ENCODE measurements at places on chromosomes 3 and 15.

- peak; percentile 7 for DNase-seq
These were observed 922 bp downstream of the RAB11A start for GRCh38 chr15:65869954-65870871.

DNA sequence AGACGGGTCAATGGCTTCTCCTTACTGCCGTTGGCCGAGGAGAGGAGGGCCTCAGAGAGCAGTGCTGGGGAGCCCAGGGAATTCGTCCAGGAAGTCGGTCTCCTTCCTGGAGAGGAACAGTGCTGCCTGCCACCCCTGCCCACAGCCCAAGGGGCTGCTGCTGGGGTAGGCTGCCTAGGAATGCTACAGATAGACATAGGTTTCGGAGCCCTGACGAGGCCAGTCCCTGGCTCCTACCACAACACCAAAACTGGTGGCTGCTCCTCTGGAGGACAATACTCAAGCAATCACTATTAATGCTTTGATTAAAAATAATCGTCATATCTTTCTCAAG lies 30.5 kb downstream of the ANP32A start:
- DNase-seq: no peak

DNA sequence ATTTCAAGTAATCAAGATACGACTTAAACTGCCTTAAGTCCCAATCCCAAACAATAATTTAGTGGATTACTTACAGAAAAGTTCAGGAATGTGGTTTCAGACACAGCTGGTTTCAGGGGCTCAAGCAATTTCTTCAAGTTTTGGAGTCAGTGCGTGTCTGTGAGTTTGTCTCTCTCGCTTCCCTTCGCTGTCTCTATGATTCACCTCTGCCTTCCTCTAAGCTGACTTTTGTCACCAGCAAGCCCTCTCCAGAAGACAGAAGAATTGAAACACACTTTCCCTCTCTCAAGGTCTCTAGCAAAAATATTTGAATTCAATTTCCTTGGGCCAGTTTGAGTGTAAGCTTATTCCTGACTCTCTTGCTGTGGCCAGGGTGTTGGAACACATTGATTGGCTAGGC lies 392.4 kb downstream of the EDEM1 start:
- DNase-seq: no peak

DNA sequence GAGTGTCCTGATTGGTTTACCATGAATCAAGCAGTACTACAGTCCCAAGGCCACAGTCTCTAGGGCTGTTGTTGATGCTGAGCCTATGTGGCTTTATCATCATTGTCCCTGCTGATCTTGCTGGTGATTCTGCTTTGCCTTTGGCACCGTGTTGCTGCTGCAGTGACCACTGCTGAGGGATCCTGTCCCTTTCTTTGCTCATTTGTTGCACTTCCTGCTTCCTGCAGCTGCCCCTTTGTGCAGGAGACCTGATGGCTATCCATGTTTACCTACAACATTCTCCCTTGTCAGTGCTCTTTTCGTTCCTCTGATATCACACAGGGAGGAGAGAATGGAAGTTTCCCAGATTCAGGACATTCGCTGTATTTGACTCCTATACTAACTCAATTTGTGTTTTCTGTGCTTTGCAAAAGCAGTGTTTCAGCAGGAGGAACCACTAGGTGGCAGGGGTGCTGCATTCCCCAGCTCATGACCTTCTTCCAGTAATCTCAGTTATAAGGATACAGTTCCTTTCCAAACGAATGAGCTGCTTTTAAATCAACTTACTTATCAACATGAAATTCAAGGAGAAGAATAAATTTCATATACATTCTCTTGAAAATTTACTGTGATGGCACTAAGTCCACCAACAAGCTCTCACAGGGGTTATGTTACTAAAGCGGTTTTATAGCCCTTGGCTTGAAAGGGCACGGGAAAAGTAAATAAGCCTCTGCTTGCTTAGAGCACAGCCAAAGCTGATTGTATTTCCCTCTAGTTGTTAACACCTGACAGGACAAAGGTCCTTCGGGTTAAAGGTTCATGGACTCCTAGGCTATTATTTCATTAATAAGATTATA lies 9.7 kb upstream of the THUMPD3 start:
- peak; percentile 46 for DNase-seq

- DNase-seq: no peak
These were observed 46.2 kb downstream of the KBTBD8 start for GRCh38 chr3:67044295-67044694.

- DNase-seq: no peak
These were observed 12.0 kb upstream of the GRIP2 start for GRCh38 chr3:14552041-14552648.

DNA sequence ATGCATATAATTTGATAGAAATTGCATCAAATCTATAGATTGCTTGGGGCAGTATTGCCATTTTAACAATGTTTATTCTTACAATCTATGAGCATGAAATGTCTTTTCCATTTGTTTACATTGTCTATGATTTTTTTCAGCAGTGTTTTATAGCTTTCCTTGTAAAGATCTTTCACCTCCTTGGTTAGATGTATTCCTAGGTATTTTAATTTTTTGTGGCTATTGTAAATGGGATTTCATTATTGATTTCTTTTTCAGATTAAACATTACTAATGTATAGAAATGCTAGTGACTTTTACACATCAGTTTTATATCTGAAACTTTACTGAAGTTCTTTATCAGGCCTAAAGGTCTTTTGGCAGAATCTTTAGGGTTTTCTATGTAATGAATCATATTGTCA lies 237.6 kb upstream of the STAC start:
- no peak for DNase-seq

- DNase-seq: no peak
These were observed 27.0 kb upstream of the AQP9 start for GRCh38 chr15:58110999-58111717.

DNA sequence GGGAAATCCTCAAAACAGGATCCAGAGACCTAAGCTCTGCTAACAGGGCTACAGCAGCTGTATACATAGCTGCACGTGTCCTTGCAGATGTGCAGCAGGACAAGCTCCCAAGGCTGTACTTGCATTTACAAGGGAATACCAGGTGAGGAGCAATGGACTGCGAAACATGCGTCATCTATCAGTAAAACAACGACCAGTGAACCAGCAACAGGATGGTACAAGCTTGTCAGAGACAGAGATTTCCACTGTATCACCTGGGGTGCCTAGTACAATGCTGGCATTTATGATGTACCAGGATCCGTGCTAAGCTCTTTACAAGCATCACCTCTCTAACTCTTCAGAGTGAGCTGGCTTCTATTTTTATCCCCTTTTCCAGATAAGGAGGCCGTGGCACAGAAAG lies 227.3 kb downstream of the FOXP1 start:
- no peak for DNase-seq

GRCh38 chr3:88019024-88019423 lies 39.8 kb downstream of the CGGBP1 start:
- DNase-seq: no peak

DNA sequence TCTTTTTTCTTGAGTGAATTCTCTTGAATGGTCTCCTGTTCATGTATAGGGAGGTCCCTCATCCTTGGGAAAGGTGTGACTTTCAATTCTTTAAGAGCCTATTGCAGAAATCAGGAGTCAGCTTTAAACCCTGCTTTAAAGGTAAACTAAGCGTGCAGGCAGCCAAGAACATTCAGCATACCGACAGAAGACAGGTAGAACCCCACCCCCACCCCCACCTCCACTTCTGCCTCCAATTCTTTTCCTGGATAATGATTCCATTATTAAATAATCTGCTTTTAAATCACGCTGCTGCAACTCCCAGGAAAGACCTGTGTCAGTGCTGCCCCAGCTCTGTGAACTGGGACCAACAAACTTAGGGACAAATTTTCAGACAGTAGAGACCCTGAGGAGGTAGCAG lies 49.3 kb upstream of the SKOR1 start:
- no peak for DNase-seq

DNA sequence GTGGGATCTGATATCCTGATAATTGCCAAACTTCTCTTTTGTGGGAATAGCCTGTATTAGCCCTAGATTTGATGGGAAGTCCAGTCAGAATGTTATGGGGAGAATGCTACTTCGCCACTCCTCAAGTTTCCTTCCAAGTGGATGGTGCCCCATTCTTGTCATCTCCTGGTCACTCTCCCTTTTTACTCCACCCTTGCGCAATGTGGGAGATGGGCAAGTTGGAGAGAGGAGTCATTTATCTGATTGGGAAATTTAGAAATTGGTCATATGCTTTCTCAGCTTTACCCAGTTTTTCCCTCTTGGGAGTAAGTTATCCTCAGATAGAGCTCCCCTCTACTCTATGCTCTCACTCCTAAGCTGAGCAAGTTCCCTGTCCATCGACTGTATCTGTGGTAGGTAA lies 14.4 kb downstream of the FANCD2OS start:
- no peak for DNase-seq

GRCh38 chr3:32876920-32877319 lies 59.1 kb downstream of the TRIM71 start:
- no peak for DNase-seq

DNA sequence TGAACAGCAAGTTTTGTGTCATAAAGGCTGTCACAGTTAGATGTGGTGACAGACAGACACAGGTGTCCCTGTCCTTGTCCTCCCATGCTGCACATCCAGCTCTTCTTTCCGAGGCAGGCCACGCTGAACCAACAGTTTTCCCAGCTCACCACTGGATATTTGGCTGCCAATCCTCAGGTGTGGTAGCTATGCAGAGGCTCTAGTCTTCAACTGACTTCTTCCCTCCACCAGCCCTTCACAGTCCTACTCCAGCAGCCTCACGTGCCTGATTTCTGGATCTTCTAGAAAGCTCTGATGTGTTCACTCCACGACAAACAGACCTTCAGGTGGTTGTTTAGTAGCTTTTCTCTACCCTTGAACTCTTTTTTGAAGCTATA lies 145.5 kb downstream of the UACA start:
- DNase-seq: no peak

DNA sequence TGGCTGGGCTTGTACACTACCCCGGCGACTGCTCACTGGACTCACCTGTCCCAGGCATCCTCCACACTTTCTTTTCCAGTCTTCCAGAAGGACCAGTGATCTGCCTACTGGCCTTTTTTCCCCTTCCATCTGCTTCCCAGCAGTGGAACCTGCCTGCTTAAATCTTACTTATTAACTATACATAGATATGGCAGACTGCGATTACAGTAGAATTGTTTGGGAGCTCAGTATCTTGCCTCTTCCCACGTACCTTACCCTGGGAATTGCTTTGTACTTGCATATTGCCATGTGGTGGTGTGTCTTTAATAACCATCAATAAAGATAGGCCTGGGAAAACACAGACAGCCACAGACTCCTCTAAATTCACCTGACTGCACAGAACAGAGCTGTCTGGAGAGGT lies 11.8 kb upstream of the HES1 start:
- no peak for DNase-seq

- DNase-seq: no peak
These were observed 475.2 kb upstream of the PPP2R3A start for GRCh38 chr3:135490219-135490915.

DNA sequence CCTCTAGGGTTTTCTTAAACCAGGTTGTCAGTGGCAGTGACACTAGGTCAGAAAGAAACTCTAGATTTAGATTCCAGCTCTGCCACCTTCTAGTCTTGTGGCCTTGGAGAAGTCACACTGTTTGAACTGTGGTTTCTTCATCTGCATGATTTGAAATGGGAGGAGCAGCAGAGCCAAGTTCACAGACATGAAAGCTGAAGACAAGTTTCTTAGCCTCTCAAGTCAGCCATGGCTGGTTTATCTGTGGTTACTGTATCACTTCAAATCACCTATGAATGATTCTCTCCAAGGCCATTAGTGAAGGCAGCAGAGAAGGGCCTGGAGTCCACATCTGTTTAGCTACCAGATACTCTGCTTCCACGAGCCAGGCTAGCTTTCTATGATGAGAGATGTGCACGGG lies 15.6 kb downstream of the CLEC3B start:
- no peak for DNase-seq

- DNase-seq: no peak
These were observed 85.9 kb downstream of the AGBL1 start for GRCh38 chr15:86165265-86166211.

DNA sequence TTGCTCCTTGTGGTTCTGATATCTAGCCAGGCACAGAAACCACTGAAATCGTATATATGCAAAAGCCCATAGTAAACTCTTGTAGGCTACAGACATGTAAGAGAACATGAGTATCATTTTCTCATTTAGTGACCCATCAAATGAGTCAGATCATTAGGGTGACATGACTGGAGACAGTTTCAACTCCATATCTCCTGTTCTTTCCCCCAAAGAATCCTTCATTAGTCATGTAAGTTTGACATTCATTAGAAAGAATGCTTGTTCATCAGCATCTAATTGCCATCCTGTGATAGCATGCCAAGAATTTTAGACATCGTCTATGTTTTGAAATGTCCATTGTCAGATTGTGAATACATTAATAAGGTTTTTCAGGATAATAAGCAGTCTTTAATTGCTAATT lies 264.9 kb upstream of the TPM1 start:
- DNase-seq: no peak

DNA sequence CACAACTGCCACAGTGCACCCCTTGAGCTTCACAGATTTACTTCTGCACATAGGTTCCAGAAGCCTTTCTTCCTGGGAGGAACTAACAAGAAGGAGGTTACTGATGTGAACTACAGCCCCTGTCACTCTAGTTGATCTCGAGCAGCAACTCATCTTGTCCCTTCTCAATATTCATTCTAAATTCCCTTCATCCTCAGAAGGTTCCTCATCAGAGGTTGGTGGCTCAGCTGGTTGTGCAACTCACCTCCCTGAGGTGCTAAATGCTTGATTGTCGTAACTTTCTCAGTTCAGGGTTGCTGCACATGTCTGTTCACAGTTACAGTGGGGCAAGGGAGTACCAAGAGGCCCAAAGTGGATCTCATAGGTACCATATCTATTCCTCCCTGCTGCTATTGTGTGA lies 5.7 kb upstream of the A4GNT start:
- no peak for DNase-seq

DNA sequence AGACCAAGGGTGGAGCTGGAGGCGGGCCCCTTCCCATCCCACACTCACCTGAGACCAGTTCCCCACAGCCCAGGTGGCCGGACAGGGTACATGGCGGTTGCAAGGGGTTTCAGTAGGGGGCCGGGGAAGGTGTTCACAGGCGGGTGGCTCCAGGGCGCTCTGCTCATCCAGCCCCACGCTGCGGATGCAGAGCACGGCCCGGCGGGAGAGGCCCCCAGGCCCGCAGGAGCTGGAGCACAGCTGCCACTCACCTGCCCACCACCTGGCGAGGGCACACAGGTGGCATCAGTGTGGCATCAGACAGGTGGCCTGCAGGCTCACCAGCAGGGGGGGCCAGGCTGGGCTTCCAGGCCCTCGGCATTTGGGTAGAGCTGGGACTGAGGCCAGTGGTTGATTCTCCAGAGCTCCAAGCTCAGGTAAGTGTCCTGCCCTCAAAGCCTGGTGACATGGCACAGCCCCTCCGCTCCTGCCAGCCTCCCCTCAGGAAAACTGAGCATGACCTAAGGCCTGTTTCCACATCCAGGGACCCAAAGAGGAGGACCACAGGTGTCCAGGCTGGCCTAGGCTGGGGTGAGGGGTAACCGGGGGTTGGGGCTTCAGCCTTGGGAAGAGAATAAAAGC lies 43.8 kb downstream of the ADAMTS7 start:
- DNase-seq: no peak

DNA sequence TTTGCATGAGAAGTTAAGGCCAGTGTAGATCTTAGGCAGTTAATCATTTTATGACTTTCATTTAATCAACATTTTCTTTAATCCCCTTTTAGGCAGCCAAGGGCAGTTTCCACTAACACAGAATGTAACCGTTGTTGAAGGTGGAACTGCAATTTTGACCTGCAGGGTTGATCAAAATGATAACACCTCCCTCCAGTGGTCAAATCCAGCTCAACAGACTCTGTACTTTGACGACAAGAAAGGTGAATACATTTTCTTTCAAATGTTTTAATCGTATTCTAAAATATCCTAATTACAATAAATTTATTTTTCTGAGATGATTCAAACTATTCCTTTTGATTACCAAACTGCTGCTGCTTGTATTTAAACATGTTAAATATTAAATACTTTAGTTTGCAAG lies 843.2 kb downstream of the CADM2 start:
- no peak for DNase-seq
